ENCODE measurements at places on chromosomes 5 and 9.

GRCh38 chr5:180470966-180471582 lies 23.1 kb upstream of the CNOT6 start:
- DNase-seq = peak; percentile 29

- DNase-seq = no peak
Observed at GRCh38 chr5:118156181-118156580, 832.2 kb downstream of the DTWD2 start.

DNA sequence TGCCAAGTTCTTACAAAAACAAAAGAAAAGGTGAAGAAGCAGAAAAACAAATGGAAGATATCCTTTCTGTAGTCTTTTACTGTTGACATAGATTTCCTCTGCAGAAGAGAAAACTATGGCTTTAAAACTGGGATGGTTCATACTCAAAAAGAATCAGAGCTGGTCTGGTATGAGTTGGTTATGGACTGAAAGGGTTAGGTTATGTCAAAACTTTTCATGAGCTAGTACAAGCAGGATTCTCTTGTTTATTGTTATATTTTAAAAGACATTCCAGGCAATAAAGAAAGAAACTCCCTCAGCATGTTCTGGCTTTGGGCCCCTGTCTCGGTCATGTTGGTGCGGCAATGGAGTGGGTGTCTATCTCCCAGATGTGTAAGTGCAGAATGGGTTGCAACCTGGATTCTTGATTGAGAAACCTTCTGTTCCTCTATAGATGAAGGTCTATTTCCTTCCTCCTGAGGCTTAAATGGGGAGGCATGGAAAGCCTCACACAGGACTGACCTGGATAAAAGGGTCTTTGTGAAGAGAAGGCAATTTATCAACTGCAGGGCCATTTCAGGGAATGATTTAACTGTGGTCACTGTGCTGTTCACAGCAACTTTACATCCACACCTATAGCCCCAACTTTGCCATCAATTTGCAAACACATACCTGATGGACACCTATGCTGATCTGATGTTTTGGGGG lies 209.6 kb upstream of the TNC start:
- DNase-seq = no peak

DNA sequence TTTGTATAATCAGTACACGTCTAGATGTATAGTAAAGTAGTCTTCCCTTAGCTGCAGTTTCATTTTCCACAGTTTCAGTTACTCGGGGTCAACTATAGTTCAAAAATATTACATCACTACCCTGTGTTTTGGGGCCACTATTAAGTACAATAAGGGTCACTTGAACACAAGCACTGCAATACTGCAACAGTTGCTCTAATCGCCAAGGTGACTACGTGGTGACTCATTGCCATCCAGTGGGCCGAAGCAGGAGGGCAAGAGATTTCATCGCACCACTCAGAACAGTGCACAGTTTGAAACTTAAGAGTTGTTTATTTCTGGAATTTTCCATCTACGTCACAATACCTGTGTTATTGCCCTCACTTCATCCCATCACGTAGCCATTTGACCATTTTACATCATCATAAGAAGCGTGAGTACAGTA lies at the start of gene ARL14EPL:
Gene ARL14EPL, plus strand, starts transcription at position 379 of the 424 bp plus-strand sequence. CDS start 18,994 bp downstream, outside the sequence.
- DNase-seq = no peak

DNA sequence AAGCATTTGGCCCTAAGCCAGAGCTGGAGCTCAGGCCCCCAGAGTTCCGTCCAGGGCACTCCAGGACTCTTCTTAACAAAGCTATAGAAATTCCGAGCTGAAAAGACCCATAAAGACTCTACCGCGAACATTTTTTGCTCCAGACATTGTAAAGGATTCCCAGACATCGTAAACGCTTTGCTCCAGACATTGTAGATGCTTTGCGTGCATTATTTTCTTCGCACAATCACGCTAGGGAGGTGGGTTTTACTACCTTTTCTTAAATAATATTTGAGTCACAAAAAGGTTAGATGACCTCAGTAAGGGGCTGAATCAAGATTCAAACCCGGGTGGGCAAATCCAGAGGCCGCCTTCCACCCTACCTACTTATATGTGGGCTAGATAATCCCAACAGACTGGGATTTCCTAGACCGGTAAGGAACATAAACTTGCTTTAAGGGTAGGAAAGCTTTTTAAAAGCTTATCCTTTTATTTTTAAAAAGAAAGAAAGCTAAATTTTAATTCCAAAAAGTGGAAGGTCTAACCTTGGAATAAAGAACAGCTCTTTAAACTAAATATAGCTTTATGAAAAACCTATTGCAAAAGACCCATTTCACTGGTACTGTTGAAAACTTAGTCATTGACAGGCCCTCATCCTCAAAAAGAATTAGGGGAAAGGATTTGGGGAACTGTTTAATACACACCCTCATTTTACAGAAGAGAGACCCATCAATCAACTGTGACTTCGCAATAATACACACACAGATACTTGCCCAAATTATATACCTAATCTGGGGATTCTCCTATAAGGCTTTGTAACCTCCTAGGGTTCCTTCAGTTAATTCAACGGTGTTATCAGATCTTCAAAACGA lies 822 bp upstream of the TNIP1 start:
- DNase-seq = no peak

GRCh38 chr5:173114536-173114935 lies 29.8 kb upstream of the BNIP1 start:
- no peak for DNase-seq

- no peak for DNase-seq
Observed at GRCh38 chr5:112049738-112050137, 292.7 kb upstream of the NREP start.

DNA sequence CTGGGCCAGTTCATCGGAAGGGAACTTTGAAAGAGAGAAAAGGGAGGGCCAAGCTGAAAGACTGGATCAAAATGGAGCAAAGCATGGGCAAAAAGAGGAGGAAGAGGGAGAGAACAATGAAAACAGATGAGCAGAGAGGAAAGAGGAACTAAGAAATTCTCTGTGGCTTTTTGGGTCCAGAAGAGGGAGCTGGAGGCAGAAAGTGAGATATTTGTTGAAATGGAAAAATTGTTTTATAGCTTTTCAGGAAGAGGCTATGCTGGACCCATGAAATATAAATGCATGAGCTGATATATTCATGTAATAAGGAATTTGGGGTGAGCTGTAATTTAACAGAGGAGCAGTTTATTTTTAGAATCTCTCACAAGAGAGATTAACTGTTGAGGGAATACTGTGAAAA lies 457.3 kb downstream of the DMAC1 start:
- no peak for DNase-seq

GRCh38 chr5:37696190-37697021 lies 143.4 kb downstream of the GDNF start:
- no peak for DNase-seq

DNA sequence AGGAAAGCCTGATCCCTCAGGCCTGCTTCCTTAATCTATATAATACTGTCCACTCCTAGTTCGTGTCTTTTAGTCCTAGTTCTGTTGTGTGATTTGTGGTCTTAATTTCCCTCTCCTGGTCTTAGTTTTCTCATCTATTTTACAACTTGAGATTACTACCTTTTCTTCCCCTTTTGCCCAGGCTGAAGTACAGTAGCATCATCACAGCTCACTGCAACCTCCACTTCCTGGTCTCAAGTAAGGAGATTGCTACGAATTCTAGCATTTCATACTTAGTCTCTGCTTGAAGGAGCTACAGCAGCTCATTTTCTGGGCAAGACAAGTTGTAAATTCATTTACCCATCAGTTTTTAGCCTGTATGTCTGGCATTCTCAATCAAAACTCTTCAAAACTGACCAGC lies 5.5 kb downstream of the TRIM32 start:
- DNase-seq = no peak

DNA sequence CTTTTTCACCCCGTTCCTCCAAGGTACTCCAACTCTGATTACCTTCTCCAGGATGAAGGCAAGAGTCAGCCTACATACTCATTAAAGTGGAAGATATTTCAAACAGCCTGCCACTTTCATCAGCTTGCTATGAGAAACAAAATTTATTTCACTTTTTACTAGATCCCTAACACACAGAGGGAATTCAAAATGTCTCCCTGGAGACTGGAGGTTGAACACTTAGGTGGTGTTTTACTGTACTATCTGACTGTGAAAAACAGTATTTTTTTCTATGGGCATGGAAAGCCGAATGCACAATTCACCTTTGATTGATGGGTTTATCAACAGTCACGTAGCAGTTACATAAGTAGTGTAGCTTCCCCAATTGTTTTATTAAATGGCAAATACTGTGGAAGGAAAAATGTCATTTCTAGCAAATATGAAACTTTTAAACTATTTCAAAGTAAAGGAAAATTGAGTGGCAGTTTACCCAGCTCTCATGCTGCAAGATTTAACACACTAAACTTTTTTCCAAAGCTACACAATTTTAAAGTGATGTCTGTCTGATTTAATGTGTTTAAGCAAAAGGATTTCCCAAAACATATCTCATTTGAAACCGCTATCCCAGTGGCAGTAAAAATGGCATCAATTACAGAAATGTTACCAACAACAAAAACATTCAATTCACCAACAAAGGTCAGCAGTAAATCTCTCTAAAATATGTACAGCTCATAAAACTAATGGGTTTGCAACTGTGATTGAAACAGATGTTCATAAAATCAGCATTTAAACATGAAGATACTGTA lies 125.0 kb upstream of the TLE4 start:
- DNase-seq = no peak

DNA sequence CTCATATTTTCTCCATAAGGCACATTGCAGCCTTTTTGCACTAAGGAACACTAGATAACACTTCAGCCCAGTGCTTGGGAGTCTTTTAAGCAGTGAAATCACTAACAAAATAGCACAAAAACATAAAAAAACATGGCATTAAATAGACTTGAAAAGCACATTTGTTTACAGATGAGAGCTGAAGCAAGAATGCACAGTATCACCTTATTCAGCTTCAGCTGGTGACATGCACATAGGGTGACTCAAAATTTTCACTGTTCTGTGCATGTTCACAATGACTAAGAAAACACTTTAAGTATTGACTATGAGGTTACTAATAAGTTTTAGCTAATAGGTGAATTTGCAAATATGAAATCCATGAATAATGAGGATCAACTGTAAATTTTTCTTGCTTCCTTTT lies 293.9 kb upstream of the TARS1 start:
- DNase-seq = no peak

DNA sequence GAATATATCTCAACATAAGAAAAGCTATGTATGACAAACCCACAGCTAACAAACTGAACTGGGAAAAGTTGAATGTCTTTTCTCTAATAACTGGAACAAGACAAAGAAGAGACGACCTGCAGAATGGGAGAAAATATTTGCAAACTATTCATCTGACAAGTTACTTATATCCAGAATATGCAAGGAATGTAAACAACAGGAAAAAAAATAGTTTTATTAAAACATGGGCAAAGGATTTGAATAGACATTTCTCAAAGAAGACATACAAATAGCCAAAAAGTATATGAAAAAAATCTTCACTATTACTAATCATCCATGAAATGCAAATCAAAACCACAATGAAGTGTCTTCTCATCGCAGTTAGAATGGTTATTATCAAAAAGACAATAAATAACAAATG lies 181.7 kb upstream of the TLX3 start:
- DNase-seq = no peak

DNA sequence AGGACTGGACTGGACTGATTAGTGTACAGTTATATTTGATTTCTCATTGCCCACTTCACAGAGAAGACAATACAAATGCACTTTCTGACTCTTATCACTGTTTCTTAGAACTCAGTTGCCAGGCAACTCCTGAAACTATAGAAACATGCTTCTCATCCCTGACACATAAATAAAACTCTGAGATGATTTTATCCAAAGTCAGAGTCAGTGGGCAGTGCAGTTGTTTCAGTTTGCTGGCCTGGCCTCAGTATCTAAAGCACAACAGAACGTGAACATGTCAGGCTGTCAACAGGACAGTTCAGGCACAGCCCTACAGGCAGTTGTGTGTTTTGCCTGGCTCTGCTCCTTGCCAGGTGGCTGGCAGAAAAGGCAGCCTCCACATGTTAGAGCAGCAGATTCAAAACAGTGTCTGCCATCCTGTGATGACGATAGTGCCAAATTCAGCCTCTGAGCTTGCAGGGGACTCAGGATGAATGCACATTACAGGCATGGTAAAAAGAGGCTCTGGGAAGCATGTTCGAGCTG lies 65.1 kb upstream of the CCDC152 start:
- no peak for DNase-seq

DNA sequence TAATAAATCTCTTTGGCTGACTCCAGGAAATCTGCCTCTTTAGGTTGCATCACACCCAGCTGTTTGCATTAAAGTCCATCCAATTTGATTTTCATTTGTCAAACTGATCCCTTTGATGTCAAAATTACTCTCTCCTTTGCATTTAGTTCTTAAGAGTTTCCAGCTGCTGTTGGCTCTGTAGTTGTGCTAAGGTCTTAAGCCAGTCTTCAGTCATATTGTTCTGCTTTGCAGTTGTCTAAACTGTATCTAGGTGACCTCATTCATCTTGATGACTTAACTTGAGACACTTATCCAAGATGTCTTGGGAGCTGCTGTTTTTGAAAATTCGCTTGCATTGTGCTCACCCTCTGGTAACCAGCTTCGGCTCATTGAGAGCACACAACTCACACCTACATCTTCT lies 386.9 kb upstream of the TLE4 start:
- DNase-seq = no peak

GRCh38 chr5:131496400-131496713 lies 138.7 kb downstream of the RAPGEF6 start:
- DNase-seq = no peak

- DNase-seq = no peak
Observed at GRCh38 chr9:94758880-94759279, 32.4 kb downstream of the AOPEP start.

DNA sequence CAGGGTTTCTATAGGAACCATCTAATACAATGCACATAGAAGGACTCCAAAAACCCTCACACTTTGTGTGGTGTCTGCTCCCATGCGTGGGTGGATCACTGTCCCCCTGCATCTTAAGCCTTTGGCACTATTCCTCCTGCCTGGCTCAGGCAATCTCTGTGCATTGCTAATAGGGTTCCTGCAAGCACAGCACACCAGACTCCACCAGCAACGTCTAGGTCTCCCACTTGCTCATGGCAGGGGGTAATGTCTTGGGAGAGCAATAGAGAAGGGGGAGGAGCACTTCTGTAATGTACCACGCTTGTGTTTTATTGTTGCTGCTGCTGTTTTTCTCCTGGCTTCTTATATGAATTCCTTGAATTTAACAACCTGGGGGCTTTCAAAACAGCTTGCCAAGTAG lies 182.6 kb upstream of the GLRA1 start:
- no peak for DNase-seq

DNA sequence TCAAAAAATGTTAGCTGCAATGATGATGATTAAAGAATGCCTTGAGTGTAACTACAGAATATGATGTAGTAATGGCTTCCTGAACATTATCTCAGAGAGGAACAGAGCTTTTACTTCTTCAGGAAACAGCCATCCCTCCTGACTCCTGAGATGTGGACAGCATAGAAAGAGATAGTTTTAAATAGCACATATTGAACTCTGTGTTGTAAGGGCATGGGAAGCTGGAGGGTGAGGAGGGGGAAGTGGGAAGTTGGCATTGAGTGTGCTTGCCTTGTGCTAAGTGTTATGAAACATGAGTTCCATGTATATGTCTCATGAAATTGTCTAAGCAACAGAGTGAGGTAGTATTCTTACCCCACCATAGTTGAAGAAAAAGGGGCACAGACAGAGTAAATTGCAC lies 161.5 kb upstream of the SLC28A3 start:
- no peak for DNase-seq

GRCh38 chr9:131530546-131530919 lies 530 bp downstream of the UCK1 start:
- no peak for DNase-seq

Data from stimulated activated CD4-positive, alpha-beta T cell treated with anti-CD3 and anti-CD28 coated beads, Interleukin-1b, Interleukin-23, amount 100 ng/mL, for 4 hours (primary cell).